ENCODE measurements at places on chromosomes 12 and 14.

GRCh38 chr12:97754306-97754705 lies 291.7 kb downstream of the RMST start:
- no peaks in the 10 kb centered on the region for H3K36me3 ChIP-seq
- H3K4me1 ChIP-seq, result peaks cover 8% of the 10 kb centered on the region

DNA sequence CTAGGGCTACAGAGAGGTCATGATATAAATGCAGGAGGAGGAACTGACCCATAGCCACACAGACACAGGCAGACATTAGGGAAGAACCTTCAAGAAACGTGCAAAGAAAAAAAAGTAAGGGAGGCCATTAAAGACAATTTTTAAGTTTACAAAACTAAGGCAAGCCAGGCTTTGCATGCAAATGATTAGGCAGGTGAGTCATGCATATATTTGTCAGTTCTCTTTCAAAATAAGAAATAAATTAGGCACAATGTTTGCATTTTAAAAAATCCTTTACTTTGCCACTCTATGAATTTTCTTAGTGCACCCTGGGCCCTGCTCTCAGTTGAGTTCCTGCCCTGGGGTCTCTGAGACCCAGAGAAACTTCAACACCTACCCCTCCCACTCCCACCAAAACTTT lies 75.0 kb downstream of the PRMT8 start:
- no peak overlapping the region for H3K4me3 ChIP-seq
- peaks cover 18% of the 10 kb centered on the region for H3K27me3 ChIP-seq
- no peak overlapping the region for H3K27ac ChIP-seq
- no peaks in the 10 kb centered on the region for H3K4me1 ChIP-seq
- no peak for DNase-seq

DNA sequence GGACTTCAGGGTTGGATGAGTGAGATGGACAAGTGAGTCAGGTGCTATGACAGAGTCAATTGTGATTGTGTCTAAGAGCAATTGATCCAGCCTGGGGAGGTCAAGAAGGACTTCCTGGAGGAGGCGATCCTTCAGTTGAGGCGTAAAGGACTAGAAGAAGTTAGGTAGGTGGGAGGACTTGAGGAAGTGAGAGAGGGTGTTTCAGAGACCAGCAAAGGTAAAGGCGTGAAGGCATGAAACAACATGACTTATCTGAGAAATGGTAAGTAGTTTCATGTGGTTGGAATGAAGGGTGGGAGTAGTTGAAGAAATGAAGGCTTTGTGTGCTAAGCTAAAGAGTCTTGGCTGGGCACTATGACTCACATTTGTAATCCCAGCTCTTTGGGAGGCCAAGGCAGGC lies 48.9 kb upstream of the PPP1CC start:
- H3K36me3 ChIP-seq, result no peaks in the 10 kb centered on the region
- no peak for DNase-seq
- no peaks in the 10 kb centered on the region for H3K4me1 ChIP-seq
- H3K27me3 ChIP-seq, result no peaks in the 10 kb centered on the region
- H3K4me3 ChIP-seq, result no peak overlapping the region

DNA sequence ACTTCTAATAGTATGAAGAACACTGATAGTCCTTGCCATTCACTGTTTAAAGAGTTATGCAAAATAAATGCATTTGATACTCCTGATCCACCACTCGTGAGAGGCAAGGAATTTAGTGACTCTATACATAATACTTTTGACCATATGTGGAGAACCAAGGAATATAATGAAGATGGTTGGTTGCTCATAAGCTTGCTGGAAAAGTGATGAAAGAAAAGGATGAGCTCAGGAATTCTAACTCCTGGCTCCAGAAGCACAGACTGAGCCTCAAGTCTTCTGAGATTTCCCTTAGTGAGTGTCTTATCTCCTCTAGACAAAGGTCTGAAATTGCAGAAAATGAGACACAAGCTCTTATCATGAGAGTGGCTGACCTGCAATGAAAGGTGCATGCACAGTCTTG lies 57.1 kb upstream of the KRAS start:
- no peak overlapping the region for H3K27ac ChIP-seq
- H3K36me3 ChIP-seq, result no peaks in the 10 kb centered on the region
- H3K4me1 ChIP-seq, result no peaks in the 10 kb centered on the region
- H3K4me3 ChIP-seq, result no peak overlapping the region
- DNase-seq, result no peak

DNA sequence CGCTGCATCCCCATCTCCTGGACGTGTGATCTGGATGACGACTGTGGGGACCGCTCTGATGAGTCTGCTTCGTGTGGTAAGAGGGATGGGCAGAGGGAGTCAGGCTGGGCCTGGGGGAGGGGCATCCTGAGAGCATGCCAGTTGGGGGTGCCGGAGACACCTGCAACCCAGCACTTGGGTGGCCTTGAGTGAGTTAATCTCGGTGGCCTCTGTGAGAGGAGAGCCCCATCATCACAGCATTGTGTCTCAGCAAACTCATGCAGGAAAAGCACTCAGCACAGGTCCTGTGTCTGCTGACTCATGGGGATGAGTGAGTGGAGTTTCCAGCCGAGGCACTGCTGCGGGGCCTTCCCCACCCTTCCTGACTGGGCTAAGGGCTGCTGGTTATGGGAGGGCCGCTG lies 19.6 kb upstream of the LRP1-AS start:
- H3K27ac ChIP-seq, result no peak overlapping the region
- no peaks in the 10 kb centered on the region for H3K36me3 ChIP-seq
- peaks cover 3% of the 10 kb centered on the region for H3K27me3 ChIP-seq
- no peaks in the 10 kb centered on the region for H3K4me1 ChIP-seq
- DNase-seq, result no peak

- no peaks in the 10 kb centered on the region for H3K4me1 ChIP-seq
- H3K36me3 ChIP-seq, result no peaks in the 10 kb centered on the region
- peak; percentile 5 for DNase-seq
- peaks cover 3% of the 10 kb centered on the region for H3K27me3 ChIP-seq
- H3K27ac ChIP-seq, result no peak overlapping the region
- H3K4me3 ChIP-seq, result no peak overlapping the region
Observed at GRCh38 chr14:25032092-25032784, 17.7 kb downstream of the STXBP6 start.

- peaks cover 13% of the 10 kb centered on the region for H3K4me1 ChIP-seq
- no peaks in the 10 kb centered on the region for H3K27me3 ChIP-seq
- DNase-seq, result no peak
- H3K36me3 ChIP-seq, result no peaks in the 10 kb centered on the region
- H3K4me3 ChIP-seq, result no peak overlapping the region
Observed at GRCh38 chr12:92072112-92072511, 73.5 kb downstream of the BTG1 start.

- H3K36me3 ChIP-seq, result no peaks in the 10 kb centered on the region
- no peaks in the 10 kb centered on the region for H3K27me3 ChIP-seq
- no peak overlapping the region for H3K4me3 ChIP-seq
Observed at GRCh38 chr14:38412654-38413053, 156.8 kb upstream of the CLEC14A start.

GRCh38 chr12:129830796-129831195 lies 73.0 kb downstream of the TMEM132D start:
- H3K36me3 ChIP-seq, result no peaks in the 10 kb centered on the region
- no peak for DNase-seq
- no peak overlapping the region for H3K4me3 ChIP-seq
- H3K27me3 ChIP-seq, result no peaks in the 10 kb centered on the region
- H3K4me1 ChIP-seq, result no peaks in the 10 kb centered on the region
- no peak overlapping the region for H3K27ac ChIP-seq

DNA sequence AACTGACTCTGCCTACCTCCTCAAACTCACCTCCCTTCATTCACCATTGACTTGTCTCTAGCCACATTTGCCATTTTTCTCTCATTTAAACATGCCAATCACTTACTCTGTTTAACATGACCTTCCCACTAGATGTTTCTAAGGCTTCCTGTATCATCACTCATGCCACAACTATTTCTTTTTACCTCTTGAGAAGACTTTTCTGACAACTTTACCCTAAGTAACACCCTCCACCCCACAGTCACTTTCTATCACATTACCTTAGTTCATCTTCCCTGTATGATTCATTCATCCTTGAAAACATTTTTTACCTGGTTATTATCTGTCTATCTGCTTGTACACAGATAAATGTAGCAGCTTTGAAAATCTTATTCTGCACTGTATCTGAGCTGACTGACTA lies 19.4 kb downstream of the PLCZ1 start:
- no peak for DNase-seq
- H3K36me3 ChIP-seq, result no peaks in the 10 kb centered on the region
- H3K4me3 ChIP-seq, result no peak overlapping the region
- no peaks in the 10 kb centered on the region for H3K27me3 ChIP-seq
- H3K4me1 ChIP-seq, result no peaks in the 10 kb centered on the region
- H3K27ac ChIP-seq, result no peak overlapping the region

GRCh38 chr14:21505012-21505553 lies 6.1 kb downstream of the METTL3 start:
- H3K27me3 ChIP-seq, result no peaks in the 10 kb centered on the region
- no peak overlapping the region for H3K27ac ChIP-seq
- H3K4me3 ChIP-seq, result no peak overlapping the region
- peak; percentile 26 for DNase-seq
- H3K36me3 ChIP-seq, result peaks cover 57% of the 10 kb centered on the region

- peaks cover 30% of the 10 kb centered on the region for H3K4me1 ChIP-seq
- peak within 1 kb of the TSS; percentile 85 for H3K4me3 ChIP-seq
Observed at GRCh38 chr14:104800771-104801519, at the start of gene ZBTB42. TSS of gene ZBTB42 (plus strand) at chr14:104801101. CDS start at chr14:104801198, 97 bp downstream.

GRCh38 chr12:110885152-110885840 lies 35.1 kb downstream of the MYL2 start:
- H3K4me1 ChIP-seq, result peaks cover 4% of the 10 kb centered on the region
- no peak overlapping the region for H3K27ac ChIP-seq
- DNase-seq, result no peak
- H3K27me3 ChIP-seq, result no peaks in the 10 kb centered on the region

DNA sequence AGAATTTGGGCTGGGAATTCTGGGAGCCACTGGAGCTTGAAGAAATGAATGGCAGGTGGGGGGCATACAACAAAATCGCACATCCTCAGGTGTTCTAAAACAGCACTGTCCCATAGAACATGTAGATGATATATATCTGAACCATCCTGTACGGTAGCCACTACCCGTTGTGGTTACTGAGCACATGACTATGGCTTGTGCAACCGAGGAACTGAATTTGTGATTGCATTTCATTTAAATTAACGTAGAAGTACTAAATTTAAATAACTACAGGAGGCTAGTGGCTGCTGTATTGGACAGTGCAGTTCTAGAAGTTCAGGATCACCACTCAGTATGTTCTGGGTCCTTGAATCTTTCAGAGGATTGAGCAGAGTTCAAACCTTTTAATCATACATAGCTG lies 172.4 kb downstream of the PHETA1 start:
- H3K27ac ChIP-seq, result no peak overlapping the region
- H3K4me3 ChIP-seq, result no peak overlapping the region
- H3K27me3 ChIP-seq, result peaks cover 7% of the 10 kb centered on the region
- no peaks in the 10 kb centered on the region for H3K36me3 ChIP-seq
- no peaks in the 10 kb centered on the region for H3K4me1 ChIP-seq

- H3K4me1 ChIP-seq, result no peaks in the 10 kb centered on the region
- no peak for DNase-seq
- H3K36me3 ChIP-seq, result peaks cover 10% of the 10 kb centered on the region
- no peaks in the 10 kb centered on the region for H3K27me3 ChIP-seq
- no peak overlapping the region for H3K27ac ChIP-seq
Observed at GRCh38 chr12:26465419-26466097, 270.2 kb downstream of the SSPN start.

DNA sequence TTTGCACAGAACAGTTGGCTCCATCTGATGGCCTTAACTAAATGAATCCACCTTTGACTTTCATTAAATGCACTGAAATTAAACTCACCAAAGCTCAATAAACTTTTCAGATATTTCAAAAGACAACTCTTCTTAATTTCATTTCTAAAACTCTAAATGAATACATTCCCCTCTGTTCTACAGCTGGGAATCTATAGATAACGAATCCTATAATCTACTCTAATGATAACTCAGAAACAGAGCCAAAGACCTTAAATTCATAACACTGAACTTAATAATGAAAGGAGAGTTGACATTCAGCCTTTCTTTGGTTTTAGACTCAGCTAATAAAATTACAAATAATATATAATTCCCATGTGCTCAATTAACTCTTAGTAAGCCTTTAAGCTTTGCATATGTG lies 150.5 kb downstream of the KCNH5 start:
- H3K4me3 ChIP-seq, result no peak overlapping the region
- H3K27ac ChIP-seq, result no peak overlapping the region
- H3K4me1 ChIP-seq, result no peaks in the 10 kb centered on the region
- H3K27me3 ChIP-seq, result no peaks in the 10 kb centered on the region
- DNase-seq, result no peak
- H3K36me3 ChIP-seq, result no peaks in the 10 kb centered on the region

- no peaks in the 10 kb centered on the region for H3K27me3 ChIP-seq
- DNase-seq, result peak; percentile 48
- H3K36me3 ChIP-seq, result no peaks in the 10 kb centered on the region
- no peak overlapping the region for H3K4me3 ChIP-seq
- no peak overlapping the region for H3K27ac ChIP-seq
Observed at GRCh38 chr14:97177016-97177415, 379.8 kb downstream of the VRK1 start.

- H3K4me3 ChIP-seq, result no peak overlapping the region
- DNase-seq, result no peak
- H3K27ac ChIP-seq, result no peak overlapping the region
- H3K36me3 ChIP-seq, result peaks cover 83% of the 10 kb centered on the region
- H3K27me3 ChIP-seq, result no peaks in the 10 kb centered on the region
Observed at GRCh38 chr12:54509617-54510016, 12.1 kb downstream of the NCKAP1L start.

- no peak for DNase-seq
- peaks cover 4% of the 10 kb centered on the region for H3K36me3 ChIP-seq
- H3K4me3 ChIP-seq, result no peak overlapping the region
- no peaks in the 10 kb centered on the region for H3K27me3 ChIP-seq
- H3K4me1 ChIP-seq, result no peaks in the 10 kb centered on the region
- H3K27ac ChIP-seq, result no peak overlapping the region
Observed at GRCh38 chr12:51686727-51687126, 95.7 kb downstream of the SCN8A start.

DNA sequence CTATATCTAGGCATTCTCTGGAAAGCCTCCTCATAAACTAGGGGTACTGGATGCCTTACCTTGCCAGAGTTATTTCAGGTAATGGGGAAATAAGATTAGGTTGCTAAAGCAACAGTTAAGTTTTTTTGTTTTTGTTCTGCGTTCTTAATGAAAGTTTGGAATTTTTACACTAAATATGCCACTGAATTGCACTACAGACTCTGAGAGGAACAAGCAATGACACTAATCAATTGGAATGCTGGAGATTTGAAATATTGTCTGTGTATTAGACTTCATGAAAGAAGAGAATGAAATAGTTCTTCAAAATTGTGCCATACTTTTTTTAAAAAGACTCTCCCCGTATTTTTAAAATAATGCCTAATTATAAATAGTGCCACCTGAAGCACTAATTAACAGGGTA lies 287.8 kb downstream of the NAV3 start:
- H3K36me3 ChIP-seq, result no peaks in the 10 kb centered on the region
- H3K27ac ChIP-seq, result no peak overlapping the region
- DNase-seq, result no peak
- H3K27me3 ChIP-seq, result no peaks in the 10 kb centered on the region
- H3K4me3 ChIP-seq, result no peak overlapping the region
- H3K4me1 ChIP-seq, result no peaks in the 10 kb centered on the region

DNA sequence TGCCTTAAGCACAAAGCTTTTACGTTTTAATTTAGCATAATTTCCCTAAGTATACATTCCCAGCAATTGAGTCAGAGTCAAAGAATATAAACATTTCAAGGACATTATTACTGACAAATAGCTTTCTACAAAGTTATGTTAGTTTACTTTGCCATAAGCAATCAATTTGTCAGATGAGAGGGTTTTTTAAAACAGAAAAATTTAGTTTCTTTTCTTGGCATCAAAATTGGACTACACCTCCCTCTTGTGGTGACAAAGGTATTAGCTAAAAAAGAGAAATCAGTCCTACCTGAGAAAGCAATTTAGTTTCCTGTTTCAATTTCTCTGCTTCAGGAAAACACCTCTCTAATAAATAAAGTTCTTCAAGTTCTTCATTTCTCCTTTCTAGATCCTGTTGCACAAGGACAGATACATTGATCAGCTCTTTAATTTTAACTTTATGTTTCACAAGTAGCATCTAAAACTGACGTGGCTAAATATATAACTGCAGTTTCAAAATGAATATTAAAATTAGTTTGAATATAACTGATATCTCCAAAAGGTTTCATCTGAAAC lies 39.9 kb downstream of the DNAI7 start:
- no peak for DNase-seq
- no peaks in the 10 kb centered on the region for H3K27me3 ChIP-seq
